ENCODE measurements at places on chromosomes 2 and 18.

GRCh38 chr2:15359716-15360531 lies 201.2 kb downstream of the NBAS start:
- no peak for DNase-seq

DNA sequence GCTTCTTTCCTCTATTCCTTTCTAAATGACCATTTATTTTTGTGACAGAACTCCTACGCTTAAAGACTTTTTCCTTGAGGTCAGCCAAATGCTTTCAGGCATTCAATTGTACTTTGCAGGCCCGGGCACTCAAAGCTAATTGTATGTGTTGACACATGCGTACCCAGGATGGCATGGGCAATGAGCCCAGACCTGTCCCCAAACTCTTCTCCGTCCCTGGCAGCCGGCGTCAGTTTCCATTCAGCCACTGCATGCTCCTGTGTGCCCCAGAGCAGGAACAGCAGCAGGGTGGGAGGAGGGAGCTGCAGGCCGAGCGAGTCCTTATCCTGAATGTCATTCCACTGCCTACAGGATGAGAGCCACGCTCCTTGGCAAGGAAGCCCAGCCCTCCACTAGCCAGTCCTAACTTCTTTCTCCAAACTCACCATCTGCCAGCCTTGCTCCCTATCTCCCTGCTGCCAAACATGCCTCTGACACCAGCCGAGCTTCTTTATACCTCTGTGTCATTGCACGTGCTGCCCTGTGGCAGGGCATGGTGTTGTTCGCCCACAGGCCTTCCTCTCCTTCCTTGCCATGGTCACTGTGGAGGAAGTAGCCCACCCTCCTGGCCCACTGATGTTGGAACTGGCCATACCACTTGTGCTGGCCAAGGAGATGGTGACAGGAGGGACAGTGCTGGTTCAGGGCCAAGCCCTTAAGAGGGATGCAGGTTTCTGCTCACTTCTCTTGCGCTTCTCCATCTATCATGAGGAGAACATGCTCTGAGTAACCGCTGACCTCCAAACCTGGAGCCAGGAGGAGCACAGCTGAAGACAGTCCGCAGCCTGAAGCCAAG lies 116.9 kb upstream of the FHL2 start:
- DNase-seq, result no peak

GRCh38 chr2:239747274-239747673 lies 277.9 kb downstream of the NDUFA10 start:
- DNase-seq, result no peak

GRCh38 chr2:235968155-235968554 lies 200.0 kb downstream of the GBX2 start:
- no peak for DNase-seq

GRCh38 chr2:240136671-240137292 lies 677 bp upstream of the COPS9 start:
- DNase-seq, result peak; percentile 34

DNA sequence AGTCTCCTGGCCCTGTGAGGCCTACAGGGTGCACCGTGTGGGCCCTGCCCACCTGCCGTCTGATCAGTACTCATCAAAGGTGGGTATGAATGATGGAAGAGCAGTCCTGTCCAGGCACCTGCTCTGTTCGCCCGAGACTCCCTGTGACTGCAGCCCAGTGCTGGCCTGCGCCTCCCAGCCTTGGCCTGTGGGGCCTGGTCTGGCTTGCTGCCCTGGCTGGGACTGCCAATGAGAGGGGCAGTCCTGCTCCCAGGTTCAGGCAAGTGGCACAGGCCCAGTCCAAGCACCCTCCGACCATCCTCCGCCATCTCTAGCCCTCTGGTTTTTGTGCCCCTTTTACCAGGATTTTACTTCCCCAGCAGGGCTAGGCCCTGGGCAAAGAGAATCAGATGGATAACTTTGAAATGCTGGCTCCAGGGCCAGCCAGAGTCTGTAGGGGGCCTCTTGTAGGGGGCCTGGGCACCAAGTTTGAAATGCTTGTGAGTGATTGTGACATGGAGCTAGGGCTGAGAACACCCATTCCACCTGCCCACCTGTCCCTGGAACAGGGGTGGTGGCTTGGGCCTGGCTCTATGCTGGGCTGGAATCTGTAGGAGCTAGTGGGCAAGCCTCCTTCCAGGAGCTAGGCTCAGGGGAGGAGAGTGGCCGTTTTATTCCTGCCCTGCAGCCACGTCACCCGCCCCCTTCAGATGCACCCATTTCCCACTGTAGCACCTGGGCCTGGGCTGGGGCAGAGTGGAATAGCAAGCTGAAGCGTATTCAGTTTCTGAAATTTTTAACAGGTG lies 8.7 kb upstream of the HS6ST1 start:
- no peak for DNase-seq

- DNase-seq, result no peak
Observed at GRCh38 chr2:143903172-143903856, 616.6 kb downstream of the ZEB2 start.

- DNase-seq, result no peak
Observed at GRCh38 chr2:26530240-26530540, 52.3 kb upstream of the OTOF start.

DNA sequence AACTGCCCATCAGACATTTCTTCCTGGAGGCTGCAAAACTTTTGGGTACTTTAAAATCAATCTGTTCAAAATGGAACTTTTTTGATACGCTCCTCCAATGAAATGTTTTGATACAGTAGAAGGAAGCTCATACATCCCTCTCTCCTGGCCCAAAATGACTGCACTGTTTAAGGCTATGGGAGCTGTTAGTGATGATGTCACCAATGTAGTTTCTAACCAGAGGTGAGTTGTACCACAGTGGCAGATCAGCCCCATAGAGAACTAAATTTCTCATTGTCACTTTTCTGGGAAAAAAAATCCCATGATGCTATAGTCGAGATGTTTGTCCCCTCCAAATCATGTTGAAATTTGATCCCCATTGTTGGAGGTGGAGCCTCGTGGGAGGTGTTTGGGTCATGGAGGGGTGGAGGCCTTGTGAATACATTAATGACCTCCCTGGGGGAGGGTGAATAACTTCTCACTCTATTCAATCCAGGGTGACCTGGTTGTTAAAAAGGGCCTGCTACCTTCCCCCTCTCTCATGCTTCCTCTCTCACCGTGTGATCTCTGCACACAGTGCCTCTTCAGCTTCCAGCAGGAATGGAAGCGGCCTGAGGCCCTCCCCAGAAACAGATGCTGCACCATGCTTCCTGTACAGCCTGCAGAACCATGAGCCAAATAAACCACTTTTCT lies 117.4 kb upstream of the NPAS2 start:
- DNase-seq, result no peak

DNA sequence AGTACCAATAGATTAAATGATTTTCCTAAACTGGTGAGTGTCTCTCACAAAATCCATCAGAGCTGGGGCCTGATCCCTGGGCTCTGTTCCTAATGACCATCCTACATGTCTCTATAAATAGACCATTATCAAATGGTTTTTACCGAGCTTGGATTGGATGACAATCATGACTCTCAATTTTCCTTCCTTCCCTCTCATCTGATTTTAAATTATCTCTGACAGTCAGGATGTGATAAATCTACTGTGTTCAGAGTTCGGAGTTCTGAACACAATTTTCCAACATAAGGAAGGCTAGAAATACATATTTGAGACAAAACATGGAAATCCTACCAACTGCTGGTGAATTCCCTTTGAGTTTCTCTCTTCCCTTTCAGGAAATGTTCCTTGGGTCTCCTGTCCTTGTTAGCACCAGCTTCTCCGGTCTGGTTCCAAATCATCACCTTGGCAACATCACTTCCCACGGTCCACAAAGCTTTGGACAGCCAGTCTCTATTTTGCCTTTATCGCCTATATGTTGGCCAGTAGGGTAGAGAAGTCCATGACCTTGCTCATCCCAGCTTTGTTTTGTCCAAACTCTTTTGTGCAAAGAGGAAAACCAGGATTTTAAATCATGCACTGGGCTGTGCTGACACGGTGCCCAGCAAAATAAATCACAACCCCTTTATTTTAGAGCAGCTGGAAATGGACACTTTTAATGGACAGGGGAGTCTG lies 139.6 kb upstream of the ITGA6 start:
- no peak for DNase-seq

DNA sequence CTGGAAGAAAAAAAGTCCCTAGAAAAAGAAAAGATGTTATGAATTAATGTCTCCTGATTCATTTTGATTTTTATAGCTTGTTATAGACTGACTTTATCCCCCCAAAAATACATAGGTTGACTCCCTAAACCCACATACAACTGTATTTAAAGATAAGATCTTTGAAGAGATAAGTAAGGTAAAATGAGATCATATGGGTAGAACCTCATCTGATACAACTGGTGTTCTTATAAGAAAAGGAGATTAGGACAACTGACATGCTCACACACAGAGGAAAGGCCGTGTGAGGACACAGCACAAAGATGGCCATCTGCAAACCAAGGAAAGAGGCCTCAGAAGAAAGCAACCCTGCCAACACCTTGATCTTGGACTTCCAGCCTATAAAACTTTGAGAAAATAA lies 117.5 kb downstream of the CD226 start:
- DNase-seq, result no peak

DNA sequence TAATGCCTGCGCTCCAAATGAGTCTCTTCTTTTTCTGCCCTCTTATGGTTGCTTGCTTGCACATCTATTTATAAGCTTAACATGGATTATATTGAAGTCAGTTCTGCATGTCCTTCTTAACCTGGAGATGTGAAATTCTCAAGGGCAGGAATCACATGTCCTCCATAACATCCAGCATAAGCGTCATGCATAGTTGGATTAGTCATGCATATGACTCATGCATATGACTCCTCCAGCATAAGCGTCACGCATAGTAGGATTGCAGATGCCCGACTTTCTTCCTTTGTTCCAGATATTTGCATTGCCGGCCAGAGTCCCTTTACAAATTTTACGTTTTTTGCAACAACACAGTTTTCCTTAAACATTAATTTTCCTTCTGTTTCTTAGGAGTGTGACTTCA lies 308.6 kb downstream of the TGIF1 start:
- no peak for DNase-seq

GRCh38 chr2:160513120-160513519 lies 19.5 kb upstream of the RBMS1 start:
- no peak for DNase-seq

GRCh38 chr18:54717673-54718407 lies 110.4 kb upstream of the RAB27B start:
- DNase-seq, result peak; percentile 32

- no peak for DNase-seq
Observed at GRCh38 chr18:79453816-79454735, 58.3 kb downstream of the NFATC1 start.

DNA sequence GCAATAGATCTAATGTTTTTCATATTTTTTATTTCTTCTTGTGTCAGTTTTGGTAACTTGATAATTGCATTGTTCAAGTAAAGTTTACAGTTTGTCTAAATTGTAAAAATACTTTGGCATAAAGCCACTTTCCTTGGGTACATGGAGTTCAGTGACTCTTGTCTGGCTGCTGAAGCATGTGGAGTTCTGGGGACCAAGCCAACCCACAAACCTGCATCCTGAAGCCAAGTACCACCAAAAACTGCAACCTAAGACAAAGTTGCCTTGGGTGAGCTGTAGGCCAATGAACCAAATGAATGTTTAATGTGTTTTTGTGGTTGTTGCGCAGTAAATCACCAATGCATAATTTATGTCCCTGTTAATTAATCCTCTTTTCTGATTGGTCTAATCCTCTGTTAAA lies 872.6 kb downstream of the BCL11A start:
- no peak for DNase-seq

GRCh38 chr2:231238689-231239088 lies 40.3 kb downstream of the ARMC9 start:
- DNase-seq, result no peak

- DNase-seq, result no peak
Observed at GRCh38 chr18:5646739-5647138, 102.9 kb upstream of the EPB41L3 start.

- DNase-seq, result no peak
Observed at GRCh38 chr18:13811993-13812392, 12.0 kb upstream of the MC5R start.

DNA sequence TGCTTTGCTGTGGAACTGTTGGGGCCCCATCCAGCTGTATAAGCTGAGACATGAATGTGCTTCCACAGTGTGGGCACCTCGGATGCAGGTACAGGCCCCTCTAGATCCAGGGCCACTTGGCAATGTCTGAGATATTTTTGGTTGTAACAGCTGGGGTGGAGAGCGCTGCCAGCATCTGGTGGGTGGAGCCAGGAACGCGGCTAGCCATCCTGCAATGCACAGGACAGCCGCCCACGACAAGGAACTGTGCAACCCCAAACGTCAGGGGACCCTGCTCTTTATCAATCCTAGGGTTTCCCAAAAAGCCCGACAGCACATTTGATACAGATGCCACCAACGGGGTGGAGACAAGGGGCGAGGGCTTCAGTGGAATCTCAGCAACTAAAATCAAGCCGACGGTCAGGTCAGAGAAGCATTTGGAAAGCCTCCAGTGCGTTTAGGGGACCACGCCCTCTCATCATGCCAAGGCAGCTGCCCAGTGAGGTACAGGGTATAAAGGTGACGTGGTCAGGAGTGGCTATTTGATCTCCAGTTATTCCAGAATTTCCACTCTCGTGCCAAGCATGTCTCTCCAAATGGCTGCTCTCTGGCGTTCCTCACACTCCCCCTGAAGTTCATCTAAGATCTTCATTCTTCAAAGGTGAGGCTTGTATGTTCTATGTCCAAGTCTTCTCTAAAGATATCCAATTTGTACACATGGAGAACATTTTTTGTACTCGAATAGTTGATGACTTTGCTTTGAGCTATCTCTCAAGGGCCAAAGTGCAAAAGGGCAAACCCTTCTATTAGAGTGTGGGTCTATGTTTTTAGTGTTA lies 55.7 kb downstream of the LRRFIP1 start:
- no peak for DNase-seq

DNA sequence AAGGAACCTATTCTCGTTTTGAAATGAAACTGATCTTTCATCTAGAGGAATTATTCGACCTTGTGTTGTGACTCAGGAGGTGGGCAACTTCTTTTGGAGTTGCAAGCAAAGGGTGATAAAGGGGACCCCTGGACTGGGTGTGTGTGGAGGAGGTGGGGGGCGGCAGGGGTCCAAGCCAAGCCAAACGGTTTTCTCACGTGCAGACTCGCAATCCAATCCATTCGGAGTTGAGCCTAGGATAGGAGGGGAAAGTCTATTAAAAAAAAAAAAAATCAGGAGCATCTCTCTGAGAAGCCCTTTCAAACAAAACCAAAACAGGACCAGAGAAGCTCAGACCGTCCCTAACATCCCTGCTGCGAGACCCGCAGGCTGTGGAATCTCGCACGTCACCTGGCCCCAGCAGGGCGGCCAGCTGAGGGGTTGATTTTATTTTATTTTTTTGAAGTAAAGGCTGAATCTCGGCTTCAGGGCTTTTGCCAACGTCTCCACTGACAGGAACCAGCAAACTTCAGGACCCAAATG lies 3.7 kb upstream of the ZEB2 start:
- DNase-seq, result no peak

All from stimulated activated CD4-positive, alpha-beta T cell treated with anti-CD3 and anti-CD28 coated beads, Interleukin-12 subunit alpha, Interleukin-12 subunit beta, amount 100 ng/mL, for 4 hours (primary cell).